ENCODE measurements at places on chromosomes 5 and 9.

DNA sequence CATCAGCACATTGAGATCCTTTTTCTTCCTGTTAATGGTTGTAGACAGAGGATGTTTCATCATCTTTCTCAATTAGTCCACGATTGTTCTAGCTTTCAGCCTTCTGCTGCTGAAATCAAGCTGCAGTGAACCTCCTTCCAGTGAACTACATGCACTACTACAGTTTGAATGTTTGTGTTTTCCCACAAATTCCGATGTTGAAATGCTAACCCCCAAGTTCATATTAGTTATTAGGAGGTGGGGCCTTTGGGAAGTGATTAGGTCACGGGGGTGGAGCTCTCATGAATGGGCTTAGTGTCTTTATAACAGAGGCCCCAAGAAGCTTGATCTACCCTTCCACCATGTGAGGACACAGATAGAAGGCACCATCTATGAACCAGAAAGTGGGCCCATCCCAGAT lies 32.9 kb downstream of the NSG2 start:
- peaks cover 7% of the 10 kb centered on the region for H3K27me3 ChIP-seq
- H3K27ac ChIP-seq = no peak overlapping the region
- no peaks in the 10 kb centered on the region for H3K4me1 ChIP-seq
- no peak overlapping the region for H3K4me3 ChIP-seq

DNA sequence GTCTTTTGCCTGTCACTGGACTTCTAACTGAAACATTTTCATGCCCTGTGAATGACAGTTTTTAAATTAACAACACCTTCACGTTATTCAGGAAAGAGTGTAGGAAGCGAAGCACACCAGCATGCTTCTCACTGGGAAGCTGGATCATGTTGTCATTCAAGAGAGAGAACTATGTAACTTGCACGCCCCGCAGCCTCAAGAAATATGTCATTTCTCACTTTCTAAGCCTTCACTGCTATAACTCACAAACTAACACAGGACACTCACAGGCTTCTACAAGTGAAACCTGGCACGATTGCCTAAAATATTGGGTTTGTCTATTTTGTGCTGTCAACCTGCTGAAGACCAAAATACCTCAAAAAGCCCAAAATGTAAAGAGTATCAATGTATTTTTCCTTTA lies 466.3 kb downstream of the EFNA5 start:
- peaks cover 8% of the 10 kb centered on the region for H3K4me1 ChIP-seq
- no peak overlapping the region for H3K27ac ChIP-seq
- no peaks in the 10 kb centered on the region for H3K36me3 ChIP-seq

DNA sequence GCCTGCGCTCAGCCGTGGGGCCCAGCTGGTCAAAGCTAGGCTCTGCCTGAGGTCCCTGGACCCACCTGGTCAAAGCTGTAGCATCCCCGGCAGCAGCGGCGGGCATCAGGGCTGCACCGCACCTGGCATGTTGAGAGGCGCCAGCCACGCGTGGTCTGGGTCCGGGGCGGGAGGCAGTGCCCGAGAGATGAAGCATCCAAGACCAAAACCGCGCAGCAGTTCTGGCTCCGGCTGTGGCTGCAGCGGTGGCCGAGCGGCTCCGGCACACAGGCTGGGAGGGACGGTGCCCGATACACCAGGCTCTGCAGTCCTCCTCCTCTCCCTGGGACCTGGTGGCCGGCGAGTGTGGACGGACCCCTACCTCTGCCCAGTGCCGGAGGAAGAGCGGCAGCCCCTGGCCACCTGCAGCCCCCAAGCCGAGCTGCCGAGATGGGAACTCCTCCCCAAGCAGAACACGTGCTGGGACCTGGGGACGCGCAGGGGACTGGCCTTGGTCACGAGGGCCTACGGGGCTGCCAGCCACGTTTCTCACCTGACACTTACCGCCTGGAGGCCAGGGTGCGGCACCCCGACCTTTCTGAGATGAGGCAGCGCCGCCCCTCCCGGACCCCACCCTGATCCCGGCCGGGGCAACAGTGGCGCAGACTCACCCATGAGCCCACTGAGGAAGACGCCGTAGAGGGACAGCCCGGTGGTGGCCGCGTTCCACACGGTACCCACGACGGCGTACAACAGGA lies 33.0 kb downstream of the SLC9A3 start:
- H3K4me1 ChIP-seq = peaks cover 17% of the 10 kb centered on the region
- no peak overlapping the region for H3K4me3 ChIP-seq
- H3K27ac ChIP-seq = no peak overlapping the region
- peaks cover 73% of the 10 kb centered on the region for H3K27me3 ChIP-seq
- H3K36me3 ChIP-seq = no peaks in the 10 kb centered on the region

DNA sequence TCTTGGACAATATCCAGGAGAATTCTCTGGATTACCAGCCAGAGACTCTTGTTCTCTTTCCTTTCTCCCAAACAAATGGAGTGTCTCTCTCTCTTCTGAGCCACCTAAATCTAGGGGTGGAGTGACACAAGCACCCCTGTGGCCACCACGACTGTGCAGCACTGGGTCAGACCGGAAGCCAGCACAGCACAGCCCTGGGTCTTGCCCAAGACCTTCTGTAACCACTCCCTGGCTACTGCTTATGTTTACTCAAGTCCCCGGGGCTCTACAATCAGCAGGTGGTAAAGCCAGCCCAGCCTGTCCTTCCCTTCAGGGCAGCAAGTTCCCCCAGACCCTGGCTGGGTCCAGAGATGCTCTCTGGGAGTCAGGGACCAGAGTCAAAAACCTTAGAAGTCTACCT lies 110.0 kb upstream of the TUT7 start:
- H3K4me3 ChIP-seq = no peak overlapping the region
- H3K27me3 ChIP-seq = peaks cover 7% of the 10 kb centered on the region
- no peak for DNase-seq
- no peak overlapping the region for H3K27ac ChIP-seq

DNA sequence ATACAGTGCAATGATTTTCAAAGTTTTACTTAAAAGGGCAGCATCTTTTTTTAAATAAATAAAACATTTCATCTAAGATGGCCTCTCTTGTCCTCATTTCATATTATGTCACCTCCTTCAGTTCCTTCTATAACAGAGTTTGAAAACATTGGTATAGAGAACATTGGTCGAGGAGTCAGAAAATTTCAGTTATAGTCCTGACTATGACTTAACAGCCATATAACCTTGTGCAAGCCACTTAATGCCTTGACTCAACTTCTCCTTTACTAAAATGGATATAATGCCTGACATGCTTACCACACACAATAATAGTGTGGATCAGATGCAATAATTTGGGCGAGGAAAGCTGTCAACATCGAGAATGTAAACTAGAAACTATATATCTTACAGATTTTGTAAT lies 22.6 kb downstream of the SSBP2 start:
- no peaks in the 10 kb centered on the region for H3K36me3 ChIP-seq
- no peak overlapping the region for H3K4me3 ChIP-seq
- H3K4me1 ChIP-seq = peaks cover 24% of the 10 kb centered on the region
- no peak for DNase-seq
- H3K27ac ChIP-seq = no peak overlapping the region
